ENCODE measurements at places on chromosomes 7 and 10.

- DNase-seq: no peak
These were observed 518 bp downstream of the WAPL start for GRCh38 chr10:86520871-86521677.

GRCh38 chr7:32494946-32495297 is 367 bp upstream of the AVL9 start:
- DNase-seq: no peak

DNA sequence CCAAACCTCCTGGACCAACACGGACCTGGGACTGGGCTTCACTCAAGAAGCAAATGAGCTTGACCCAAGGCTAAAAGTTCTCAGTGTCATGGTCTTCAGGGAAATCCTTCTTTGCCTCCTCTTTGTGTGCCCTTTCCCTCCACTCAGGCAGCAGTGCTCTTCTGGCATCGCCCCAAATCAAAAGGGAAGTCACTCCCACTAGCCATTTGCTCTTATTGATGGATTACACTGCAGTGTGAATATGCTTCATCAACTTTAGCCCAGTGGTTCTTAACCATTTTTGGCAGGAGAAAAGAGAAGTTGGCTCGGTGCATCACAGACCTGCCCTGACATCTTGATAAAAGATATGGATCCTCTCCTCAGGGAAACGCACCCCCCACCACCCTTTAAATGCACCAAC is 19.2 kb upstream of the IKZF1 start:
- DNase-seq: no peak

DNA sequence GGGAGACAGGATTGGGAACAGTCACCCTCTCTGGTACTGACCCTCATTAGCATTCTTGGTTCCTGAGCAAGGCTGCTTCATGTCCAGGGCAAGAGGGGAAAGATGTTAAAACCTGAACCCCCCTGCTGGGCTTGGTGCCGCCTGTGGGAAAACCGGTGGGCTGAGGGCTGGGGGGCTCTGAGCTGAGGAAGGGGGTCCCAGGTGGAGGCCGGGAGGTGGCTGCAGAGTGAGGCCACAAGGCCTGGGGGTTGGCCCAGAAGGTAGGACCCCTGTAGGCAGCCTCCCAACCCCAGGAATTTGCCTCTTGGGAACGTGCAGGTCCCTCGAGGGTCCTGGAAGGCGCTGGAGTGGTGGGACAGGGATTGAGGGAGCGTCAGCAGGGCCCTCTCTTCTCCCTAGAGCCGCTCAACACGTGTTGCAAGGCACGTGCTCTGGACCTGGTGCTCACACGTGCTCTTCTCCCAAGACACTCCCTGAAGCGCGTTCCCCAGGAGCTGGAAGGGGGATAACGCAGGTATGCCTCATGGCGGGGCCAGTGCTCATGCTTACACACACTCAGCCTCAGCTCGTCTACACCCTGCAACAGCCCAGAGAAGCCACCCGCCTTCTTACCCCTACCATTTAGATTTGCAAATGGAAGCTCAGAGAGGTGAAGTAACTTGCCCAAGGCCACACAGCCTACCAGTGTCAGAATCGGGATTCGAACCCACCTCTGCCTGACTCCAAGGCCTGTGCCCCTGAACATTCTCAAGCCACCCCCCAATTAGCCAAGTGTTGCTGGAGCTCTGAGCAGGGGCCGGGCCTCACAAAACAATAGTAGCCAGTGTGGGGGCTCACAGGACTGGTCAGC is 64.4 kb downstream of the LHPP start:
- no peak for DNase-seq

DNA sequence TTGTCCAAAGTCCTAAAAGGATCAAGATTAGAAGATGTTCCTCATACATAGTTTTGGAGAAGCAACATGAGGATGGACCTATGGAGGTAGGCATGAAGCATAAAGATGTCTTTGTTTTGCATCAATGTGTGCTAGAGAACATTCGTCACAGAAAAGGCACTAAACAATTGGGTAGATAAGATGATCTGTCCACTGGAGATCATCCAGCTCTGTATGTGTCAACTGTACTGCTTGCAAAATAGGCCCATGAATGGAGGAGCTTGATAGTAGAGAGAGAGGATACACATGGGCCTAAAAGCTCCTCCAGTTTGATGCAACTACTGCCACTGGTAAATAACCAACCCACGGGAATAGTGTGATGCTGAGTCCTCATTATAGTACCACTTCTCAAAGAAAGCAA is 286.4 kb upstream of the HGF start:
- no peak for DNase-seq

DNA sequence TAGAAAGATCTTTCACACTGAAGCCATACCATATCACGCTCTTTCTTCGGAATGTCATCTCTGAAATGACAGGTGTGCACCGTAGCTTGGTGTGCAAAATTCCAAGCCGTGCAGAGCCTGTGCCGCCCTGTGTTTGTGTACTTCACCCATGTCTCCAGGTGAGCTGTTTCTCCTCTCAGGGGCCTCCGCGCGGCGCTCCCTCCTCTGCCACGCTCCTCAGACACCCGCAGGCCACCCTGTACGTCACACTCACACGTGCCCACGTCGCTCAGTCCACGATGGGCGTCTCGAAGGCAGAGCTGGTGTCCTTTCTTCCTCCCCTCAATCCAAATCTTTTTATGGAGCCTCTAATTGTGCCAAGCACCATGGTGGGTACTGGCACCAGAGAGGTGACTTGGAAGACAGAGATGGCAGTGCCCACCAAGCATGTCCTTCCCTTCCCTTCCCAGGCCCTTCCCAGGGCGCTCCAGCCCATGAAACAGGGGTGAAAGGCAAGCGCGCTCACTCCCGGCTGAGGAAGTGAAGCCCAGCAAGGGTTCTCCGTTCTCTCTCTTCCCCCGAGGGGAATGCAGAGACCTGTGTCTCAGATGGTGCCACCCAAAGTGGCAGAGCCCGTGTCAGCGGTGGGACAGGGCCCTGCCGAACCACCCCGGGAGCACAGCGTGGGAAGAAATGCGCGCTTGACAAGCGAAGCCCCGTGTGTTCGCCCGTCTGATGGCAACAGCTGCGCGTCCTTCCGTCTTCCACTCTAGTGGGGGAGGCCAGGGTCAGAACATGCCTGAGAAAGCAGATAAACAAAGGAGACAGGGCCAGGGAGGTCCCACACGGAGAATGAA is 292.5 kb upstream of the SHH start:
- DNase-seq: no peak

- DNase-seq: no peak
These were observed 17.3 kb upstream of the INPP5A start for GRCh38 chr10:132520177-132520811.

DNA sequence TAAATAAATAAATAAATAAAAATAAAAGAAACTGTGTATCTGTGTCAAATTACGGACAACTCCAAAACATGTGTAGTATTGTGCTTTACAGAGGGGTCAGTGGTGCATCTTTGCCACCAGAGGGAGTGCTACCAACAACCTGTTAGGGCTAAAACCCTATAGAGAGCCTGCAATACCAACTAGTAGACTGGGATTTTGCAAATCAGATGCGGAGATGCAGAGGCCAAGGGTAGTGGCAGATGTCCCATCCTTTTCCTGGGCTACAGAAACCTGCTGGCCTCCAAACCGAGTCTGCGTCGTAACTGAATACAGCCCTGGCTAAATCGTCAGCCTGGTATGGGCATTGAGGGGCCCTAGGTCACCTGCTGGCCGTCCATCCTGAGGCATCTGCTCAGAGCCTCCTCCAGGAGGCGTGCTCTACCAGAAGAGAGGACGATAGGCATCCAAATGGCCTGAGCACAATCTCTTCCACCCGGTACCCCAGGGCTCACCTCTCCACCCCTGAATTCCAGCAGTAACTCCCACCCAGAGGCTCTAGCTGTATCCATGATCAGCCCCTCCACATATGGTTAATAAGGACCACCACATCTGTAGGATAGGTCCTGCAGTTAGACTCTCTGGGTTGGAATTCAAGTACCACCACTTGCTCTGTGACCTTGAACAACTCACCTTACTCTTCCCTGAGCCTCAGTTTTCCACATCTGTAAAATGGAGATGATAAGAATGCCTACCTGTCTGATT is 6.2 kb upstream of the RRP12 start:
- peak; percentile 78 for DNase-seq

DNA sequence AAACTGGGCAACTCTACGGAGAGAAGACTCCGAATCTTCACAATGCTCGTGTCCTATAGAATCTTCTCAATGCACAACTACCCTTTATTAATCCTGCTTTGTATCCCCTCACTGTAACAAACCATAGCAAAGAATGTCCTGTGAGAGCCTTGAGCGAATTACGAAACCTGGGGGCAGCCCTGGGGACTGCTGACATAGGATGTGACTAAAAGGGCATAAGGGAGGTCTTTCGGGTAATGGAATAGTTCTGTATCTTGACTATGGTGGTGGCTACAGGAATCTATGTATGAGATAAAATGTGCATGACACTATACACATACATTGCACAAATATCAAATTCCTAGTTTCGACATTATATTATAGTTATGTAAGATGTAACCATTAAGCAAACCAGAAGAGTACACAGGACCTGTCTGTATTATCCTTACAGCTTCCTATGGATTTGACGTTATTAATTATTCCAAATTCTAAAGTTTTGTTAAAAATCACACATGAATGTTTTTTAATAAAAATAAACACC is 162.5 kb upstream of the KCTD7 start:
- DNase-seq: no peak

- DNase-seq: peak; percentile 85
These were observed 181.4 kb upstream of the TNS3 start for GRCh38 chr7:47763063-47763974.

GRCh38 chr7:86326847-86327246 is 316.9 kb upstream of the GRM3 start:
- DNase-seq: no peak

DNA sequence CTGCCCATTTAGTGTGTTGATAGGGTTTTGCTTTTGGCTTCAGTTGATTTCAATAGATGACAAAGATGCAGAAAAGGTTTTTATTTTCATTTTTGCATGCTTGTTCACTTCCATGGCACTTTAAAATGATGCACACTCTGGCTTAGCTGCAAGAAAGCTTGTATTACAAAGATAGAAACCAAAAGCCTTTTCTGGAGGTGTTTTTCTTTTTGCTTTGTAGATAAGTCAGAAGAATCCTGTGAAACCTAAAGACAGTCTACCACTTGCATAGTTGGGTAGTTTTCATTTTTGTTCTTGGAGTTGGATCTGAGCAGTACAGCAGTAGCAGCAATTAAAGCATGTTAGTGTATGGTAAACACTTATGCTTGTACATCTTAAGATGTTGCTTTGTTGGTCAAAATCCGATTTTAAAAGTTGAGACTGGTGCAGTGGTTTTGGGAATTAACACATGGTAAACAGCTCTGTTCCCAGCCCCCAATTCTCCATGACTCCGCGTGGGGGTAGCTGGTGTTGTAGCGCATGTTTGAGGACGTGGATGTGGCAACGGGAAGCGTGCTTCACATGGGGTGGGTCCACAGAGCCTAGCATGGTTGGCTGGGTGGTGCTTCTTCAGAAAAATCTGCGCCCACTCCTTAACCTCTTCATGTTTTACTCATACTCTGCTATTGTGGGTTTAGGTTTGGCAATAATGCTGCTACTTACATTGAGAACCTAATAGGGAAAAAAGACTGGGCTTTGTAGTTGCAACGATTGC is 19.8 kb downstream of the CCNY start:
- no peak for DNase-seq

DNA sequence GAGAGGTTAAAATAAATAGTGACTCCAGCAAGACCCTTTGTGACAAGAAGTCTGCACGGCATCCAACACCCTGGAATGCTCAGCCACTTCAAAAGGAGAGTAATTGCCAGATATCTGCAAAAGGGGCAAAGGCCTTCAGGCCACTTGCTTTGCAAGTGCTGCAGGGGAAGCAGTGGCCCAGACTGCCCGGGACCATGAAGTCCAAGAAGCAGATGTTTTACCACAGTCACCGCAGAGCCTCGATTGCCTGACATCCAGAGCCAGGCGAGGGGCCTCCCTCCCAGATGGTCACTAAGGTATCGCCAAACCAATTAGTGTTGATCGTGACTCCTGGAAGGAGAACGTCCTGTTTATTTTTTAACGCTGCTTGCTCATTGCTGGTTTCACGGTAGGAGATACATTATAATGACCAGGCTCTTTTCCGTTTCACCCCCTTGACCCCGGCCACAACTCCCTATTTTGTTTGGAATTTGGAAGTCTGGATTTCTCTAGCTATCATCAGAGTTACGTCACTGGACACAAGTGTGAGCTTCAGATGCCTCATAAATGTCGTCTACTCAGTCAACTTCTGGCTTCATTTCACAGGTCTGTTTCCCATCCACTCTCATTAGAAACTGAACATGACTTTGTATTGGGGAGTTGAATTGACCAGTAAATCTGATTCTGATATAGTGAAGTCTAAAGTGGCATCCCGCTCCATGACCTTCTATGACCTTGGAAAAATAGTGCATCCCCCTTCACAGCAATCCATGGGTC is 276.2 kb downstream of the WDR11 start:
- no peak for DNase-seq

- DNase-seq: peak; percentile 2
These were observed 644.4 kb downstream of the GRM8 start for GRCh38 chr7:126608339-126608776.

DNA sequence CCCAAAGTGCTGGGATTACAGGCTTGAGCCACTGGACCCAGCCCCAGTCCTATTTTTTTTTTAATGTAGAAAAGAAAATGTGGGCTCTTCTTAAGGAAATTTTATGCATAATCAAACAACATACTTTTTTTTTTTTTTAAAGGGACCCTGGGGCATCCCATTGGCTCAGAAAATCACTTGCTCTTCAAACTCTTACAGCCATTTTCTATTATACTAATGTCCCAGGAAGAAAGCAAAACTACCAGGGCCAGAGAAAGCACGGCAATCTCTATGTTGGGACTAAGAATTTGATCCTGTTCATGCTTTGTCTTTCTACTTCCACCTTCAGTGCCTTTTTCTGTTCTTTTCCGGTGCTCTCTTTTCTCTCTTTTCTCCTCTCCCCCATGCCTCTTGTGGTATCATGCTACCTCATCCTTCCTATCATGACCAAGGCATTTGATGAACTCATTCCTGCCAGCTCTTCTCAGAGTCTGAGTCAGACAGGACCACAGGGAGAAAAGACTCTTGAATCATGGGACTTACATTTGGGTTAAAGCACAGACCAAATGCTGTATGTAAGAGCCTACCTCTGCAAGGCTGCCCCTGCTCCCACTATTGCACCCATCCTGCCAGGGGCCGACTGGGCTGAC is 76.4 kb upstream of the CCNY start:
- no peak for DNase-seq

GRCh38 chr10:118840071-118840775 is 85.5 kb upstream of the CACUL1 start:
- DNase-seq: no peak

GRCh38 chr7:158353606-158354570 is 233.7 kb downstream of the PTPRN2 start:
- DNase-seq: peak; percentile 10

GRCh38 chr10:7563770-7564169 is 103.0 kb downstream of the ITIH5 start:
- DNase-seq: no peak

DNA sequence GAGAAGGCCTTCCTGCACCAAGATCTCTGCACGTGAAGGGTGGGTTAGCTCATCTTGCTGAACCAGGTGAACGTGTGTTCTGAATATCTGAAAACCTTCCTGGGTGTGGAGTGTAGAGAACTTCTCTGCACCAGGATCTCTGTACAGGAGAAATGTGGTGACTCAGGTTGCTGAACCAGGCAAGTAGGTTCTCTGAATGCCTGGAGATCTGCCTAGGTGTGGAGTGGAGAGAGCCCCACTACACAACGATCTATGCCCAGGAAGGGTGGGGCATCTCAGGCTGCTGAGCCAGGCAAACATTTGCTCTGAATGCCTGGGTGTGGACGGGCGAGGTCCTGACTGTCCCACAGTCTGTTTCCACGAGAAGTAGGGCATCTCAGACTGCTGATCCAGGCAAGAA is 1002.3 kb upstream of the KCND2 start:
- no peak for DNase-seq

GRCh38 chr7:157507987-157508386 is 171.2 kb downstream of the DNAJB6 start:
- no peak for DNase-seq
